ENCODE measurements at places on chromosomes 5 and 9.

- peak; percentile 2 for DNase-seq
These were observed 156.5 kb upstream of the NFIL3 start for GRCh38 chr9:91580136-91580535.

DNA sequence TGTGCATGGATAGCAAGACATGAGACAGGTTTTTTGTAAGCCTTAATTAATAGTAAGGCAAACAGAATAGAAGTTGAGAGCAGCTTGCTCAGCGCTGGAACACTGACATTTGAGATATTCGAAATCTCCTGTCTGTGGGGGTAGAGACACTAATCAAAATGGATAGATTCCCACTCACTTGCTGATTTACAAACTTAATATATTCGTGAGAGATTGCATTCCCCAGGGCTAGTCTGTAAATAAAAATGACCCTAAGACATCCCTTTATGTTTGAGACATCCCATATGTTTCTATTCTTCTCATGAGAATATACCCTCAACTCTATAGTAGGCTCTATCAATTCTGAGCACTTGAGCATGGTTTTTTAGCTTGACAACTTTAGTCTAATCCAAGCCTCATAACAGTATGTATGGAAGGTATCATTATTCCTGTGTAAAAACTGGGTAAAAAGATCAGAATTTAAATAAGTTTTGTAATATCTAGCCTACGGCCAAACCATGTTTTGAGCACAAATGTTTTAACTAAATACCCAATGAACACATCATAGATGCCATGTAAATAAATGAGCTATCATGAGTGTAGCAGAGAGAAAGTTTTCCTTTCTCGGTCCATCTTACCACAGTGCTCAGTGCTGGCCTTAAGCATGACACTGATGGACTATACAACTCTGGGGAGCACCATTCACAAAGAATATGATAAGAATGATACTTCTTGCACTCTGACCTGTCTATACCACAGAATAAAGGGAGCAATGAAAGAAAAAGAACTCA is 609.2 kb downstream of the PSAT1 start:
- DNase-seq = peak; percentile 19

DNA sequence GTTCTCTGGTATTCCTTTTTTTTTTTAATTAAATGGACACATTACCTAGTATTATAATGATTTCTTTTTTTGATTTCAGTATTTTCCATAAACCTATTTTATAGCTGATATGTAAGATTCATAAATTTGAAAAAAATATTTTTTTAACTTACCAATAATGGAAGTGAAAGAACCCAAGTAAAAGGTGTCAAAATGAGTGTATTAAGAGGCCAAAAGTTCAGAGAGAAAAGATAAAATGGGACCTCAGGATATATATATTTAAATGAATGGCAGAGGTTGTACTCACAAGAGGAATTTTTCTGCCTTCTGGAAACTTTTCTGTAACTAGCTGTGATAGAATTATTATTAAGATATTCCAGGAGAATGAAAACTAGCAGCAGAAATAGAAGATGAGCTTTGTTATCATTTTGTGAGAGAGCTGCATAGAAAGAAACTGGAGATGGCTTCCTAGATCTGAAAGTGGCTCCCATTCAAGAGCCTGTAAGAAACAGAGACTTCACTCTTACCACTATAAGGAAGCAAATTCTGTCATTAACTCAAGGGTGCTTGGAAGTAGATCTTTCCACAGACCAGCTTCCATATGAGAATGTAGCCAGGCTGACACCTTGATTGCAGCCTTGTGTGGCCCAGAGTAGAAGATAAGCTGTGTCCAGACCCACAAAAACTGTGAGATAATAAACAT is 91.7 kb downstream of the MRPS30 start:
- DNase-seq = no peak

- DNase-seq = no peak
These were observed 8.2 kb upstream of the PARP8 start for GRCh38 chr5:50658246-50658645.

GRCh38 chr5:122915717-122916461 is 70.5 kb downstream of the SNX24 start:
- DNase-seq = peak; percentile 7

GRCh38 chr5:96117771-96118651 is 156.4 kb upstream of the ELL2 start:
- peak; percentile 71 for DNase-seq

DNA sequence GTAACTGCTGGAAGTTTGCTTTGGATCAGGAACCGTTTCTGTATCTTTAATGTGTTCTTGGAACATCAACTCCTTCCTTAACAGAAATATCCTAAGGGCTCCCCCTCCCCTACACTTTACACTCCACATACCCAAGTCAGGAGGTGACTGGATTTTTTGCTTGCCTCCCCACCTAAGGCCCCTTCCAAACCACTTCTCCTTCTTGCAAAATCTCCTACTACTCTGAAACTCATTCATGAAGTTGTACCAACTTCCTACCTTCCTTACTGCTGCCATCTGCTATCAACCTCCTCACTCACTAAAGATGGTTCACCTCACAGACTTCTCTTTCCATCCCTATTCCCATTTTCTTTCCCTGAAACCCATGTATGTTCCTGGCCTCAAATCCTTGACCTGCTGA is 16.1 kb downstream of the TXN start:
- no peak for DNase-seq

DNA sequence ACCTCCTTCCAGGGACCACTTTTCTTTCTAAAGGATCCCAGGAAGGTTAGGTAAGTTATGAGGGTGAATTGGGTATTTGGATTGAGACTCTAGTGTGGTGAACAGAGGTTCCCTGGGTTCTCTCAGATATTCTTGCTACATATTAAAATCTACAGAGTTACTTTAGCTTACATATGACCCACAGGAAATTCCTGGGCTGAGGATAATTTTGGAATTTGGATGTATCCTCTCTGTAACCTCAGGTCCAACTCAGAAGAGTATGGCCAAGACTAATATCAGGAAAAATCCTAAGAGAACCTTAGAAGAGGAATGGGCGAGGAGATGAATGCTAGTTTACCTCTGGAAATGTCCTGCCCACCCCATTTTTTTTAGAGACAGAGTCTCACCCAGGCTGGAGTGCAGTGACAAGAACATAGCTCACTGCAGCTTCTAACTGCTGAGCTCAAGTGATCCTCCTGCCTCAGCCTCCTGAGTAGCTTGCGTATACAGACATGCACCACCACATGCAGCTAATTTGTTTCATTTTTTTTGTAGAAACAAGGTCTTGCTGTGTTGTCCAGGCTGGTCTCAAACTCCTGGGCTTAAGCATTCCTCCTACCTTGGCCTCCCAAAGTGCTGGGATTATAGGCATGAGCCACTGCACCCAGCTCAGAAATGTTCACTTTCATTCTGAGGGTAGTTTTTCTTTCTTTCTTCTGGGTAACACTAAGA is 196.4 kb downstream of the ARHGEF28 start:
- no peak for DNase-seq

DNA sequence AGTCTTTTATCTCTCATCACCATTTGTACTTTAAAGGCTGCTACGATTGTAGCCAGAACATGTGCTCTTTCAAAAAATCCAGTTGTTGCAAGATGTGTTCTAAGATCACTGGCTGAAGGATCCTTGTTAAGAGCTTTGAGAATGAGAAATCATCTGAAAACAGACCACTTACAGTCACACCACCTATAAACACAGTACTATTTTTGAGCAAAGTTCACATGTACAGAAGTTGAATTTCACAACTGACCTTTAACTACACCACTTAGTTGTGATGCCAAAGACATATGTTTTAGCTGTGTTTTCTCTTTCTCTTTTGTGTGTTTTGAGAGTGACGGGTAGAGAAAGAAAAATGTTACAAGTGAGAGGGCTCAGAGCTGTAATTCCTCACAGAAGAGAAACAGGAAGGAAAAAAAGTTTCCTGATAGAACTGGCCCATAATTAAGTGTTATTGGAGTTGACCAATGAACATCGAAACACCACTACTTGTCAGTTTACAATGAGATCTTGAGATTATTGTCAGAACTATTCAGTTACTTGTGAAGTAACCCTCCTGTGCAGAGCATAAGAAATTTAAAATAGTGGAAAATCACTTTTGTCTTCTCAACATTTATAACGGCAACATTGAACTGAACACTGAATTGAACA is 245.4 kb downstream of the MLLT3 start:
- DNase-seq = no peak

DNA sequence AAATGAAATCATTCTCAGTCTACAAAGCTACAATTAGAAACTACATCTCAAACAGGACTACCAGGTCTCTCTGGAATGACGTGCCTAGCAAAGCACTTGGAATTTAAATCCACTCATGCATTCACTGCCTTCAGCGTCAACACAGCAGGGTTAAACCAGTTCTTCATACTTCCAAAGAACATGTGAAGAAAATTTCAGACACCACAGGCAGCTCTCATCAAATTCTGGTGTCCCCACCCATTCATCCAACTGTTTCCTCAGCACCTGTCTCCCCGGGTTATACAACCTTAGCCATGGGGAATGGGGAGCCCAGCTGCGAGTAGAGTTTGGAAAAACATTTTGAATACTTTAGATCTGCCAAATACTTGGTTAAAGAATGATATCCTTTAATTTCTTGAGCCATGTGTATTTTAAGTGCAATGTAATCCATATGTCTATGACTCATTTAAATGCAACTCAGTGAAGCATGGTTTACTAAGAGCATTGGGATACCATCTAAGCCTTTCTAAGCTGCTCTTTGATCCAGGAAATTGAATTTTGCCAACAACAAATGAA is 17.5 kb downstream of the ADAM19 start:
- DNase-seq = peak; percentile 89

DNA sequence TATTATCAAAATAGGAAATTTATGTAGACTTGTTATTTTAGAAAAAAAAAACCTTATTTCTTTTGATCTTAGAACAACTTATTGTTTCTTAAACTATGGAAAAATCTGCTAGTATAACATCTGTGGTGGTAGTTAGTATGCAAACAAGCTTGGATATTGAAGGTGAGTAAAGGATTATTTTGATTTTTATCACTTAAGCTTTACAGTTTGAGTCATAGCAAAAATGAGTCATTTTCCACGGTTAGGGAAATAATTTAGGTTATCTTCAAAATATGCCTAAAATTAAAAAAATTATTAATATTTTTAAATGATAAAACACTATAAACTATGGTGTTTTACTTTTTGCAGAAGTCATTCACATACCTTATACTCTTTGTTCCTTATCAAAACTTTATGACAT is 107.2 kb upstream of the DHFR start:
- peak; percentile 53 for DNase-seq

DNA sequence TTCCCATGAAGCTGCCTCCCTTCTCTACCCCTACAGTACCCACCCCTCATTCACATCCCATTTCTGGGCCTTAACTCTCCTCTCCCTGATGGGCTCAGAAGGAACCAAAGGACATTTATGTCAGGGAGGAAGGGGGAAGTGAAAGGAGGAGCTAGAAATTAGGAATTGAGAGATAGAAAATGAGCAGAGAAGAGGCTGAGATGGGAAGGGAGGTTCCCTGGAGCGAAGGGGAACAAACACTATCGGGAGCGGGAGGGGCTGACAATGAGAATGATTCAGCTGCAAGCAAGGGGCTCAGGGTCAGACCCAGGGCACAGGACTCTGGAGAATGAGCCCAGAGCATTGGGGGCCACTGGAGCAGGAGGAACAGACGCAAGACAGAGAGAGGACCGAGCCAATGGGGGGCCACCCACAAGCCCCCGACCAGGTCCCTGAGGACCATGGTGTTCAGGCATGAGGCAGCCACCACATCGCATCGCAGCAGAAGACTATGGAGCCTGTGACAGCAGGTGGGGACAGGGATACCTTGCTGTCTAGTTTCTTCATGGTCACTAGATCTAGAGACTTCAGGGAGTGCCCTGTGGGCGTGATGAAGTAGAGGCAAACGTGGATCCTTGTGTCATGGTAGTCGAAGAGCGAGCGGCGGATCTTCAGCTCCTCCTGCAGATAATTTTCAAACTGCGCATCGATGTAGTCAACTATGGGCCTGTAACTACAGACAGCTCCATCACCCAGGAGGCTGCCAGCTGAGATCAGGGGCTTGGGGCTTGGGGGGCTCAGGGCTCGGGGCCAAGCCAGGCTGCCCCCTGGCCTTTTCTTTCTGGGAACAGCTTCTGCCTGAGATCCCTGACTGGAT is 13.6 kb downstream of the SEPTIN8 start:
- no peak for DNase-seq

- DNase-seq = no peak
These were observed 146.3 kb downstream of the CHSY3 start for GRCh38 chr5:130050585-130050984.

DNA sequence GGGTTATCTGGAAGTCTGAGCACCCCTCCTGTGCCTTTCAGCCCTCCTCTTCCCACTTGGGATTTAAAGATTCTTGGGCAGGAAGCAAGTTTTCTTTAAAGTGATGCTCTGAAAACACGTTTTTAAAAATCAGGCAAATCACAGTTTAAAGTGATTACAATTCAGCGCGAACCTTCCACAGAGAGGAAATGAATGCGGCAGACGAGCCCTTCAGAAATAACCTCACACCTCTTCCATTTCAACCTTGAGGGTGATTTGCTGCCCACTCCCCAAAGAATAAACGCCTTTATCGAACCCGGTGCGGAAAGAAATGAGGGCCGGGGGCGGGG is 2.3 kb upstream of the EFNA5 start:
- DNase-seq = peak; percentile 42

GRCh38 chr9:131179561-131180219 is 54.3 kb downstream of the NUP214 start:
- DNase-seq = peak; percentile 89

DNA sequence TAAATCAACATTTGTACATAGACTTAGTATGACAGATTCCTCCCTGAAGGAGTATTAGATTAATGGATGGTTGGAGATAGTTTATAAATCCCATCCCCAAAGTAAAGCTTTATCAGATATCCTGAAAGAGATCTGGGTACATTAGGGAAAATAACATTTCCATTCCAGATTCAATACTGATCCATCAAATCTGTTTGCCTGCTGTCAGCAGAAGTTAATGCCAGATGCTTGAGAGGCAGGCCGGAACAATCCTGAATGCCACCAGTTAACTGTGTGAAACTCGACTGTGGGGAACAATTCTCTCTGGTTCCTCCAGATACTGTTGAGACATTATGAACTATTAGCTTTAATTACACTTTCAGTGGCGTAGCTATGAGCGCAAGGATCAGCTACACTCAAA is 1166.8 kb downstream of the MAT2B start:
- no peak for DNase-seq

GRCh38 chr9:126606483-126606870 is 7.3 kb upstream of the LMX1B start:
- DNase-seq = no peak

All from ELR (cell line).